ENCODE measurements at places on chromosomes 7 and 10.

GRCh38 chr10:75593692-75594556 lies 162.5 kb downstream of the LRMDA start:
- no peak for DNase-seq

GRCh38 chr10:3136763-3137611 lies 35.6 kb downstream of the PITRM1 start:
- no peak for DNase-seq

DNA sequence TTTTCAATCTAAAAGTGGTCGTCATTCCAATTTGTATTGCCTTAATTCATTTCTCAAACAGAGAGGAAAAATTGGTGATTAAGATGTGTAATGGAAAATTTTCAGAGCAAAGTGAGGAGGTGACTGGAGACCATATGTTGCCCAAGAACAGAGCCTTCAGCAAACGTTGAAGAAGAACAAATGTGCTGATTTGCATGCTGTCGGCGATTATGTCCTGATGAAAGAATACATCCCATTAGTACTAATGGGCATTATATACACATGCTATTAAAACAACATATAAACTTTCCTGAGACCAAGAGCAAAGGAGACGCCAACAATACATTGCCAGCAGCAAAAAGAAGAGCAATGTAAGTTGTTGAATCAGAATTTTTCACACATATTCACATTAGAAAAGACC lies 100.0 kb upstream of the ARID5B start:
- no peak for DNase-seq

DNA sequence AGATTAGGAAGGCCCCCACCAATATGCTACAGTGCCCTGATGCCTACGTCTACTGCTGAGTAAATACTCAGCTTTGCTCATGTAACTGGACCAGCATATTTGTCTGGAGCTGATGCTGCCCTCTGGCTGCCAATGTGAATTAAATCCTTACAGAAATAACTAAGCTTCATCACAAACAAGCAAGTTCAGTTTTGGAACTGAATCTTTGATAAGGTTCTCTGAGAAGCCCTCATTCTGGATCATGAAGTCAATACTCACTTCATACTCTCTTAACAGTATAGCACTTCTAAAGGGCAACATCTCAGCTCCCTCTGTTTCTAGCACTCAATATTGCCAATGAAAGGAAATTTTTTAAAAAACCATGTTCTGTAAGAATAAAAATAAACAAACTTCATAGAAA lies 246.7 kb downstream of the ETV1 start:
- DNase-seq = peak; percentile 49

DNA sequence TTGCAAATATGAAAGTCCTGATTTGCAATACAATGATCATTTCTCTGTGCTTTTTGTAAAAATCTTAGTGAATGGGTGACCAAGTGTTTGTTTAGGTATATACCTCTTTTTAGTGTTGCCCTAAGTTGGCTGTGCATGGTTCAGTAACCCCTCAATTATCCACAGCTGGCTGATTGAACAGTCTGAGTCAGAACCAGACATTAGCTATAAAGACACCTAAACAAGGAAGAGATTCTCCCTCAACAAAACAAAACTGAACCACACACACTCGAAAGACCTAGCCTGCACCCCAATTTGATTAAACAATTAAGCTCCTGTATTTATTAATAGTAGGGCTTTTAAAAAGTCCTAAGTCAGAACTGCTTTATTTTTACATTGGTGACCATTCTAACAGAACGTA lies 2.8 kb downstream of the RSBN1L start:
- DNase-seq = no peak

DNA sequence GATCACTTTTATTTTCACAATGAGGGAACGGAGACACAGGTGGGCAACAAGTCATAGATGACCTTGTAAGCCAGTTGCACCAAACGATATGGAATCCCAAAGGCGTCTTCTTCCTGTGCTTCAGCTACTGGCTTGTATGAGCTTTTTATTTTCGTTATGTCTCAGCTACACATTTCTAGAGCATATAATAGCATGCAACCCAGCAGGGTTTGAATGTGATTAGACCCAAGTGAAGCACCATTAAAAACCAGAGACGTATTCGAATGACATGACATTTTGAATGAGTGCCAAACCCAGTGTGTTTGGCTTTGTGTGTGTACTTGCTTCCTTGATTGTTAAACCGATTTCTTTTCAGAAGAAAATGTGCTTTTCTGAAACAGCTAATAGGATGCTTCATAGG lies 963.2 kb upstream of the CELF2 start:
- DNase-seq = no peak

- DNase-seq = no peak
Measured at GRCh38 chr10:69047111-69047832, 40.6 kb upstream of the SRGN start.

DNA sequence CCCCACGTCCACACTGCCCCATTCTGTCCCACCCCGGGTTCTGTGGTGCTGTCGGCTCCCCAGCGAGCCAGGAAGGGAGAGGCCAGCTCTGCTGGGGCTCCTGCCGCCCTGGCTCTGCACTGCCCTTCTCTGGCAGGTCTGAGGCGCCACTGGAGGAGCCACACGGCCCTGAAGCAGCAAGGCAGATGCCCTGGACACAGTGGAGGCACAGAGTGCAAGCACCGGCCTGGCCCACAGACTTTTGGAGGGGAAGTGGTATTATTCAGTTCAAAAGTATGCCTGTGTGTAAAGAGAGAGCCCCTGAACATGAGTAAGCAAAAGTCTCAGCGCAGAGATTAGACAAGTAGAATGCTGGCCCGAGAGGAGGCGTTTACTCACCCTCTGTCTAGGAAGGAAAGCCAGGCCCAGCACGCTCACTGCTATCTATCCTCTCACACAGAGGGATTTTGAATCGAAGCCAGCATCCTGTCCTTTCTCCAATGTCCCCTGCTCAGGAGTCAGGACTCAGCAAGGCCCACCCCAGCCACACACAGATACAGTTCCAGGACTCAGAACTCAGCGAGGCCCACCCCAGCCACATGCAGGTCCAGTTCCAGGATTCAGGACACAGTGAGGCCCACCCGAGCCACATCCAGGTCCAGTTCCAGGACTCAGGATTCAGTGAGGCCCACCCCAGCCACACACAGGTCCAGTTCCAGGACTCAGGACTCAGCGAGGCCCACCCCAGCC lies 115.0 kb downstream of the EGFR start:
- no peak for DNase-seq

DNA sequence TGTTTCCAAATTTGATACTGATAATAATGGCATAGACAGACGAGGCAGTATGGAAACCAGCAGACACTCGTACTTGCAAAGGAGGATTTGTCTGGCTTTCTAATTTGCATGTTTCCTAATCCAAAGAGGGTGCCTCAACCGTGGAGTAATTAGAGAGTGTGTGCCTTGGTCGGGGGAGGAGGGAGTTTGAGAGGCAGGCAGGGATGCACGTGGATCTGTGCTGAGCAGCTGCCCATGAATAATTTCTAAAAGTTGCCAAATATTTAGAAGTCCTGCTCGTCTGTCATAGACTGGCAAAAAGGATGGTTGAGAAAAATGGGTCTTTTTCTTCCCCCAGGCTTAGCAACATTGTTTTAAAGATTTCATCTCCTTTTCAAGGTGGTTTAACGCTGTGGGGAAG lies 69.4 kb downstream of the PTPRE start:
- DNase-seq = no peak
